ENCODE measurements at places on chromosomes 13 and 19.
A peak's percentile ranks its signal among the peaks of the same experiment; 100 is the strongest.

DNA sequence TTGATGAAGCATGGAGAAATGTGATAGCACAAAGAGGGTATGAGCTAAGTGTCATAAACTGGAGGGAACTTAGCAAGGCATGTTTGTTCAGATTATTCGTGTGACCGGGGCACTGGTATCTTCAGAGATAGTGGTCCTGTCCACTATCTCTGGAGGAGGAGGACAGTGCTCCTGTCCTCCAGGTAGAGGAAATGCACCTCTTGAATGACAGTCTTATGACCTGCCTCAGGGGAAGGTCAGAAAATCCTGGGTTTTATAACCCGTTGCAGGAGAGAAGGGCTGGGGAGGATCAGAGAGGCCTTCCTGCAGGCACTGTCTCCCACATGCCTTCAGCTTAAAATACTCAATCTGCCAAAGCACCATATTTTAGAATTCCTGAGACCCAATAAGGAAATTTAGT, 213.5 kb upstream of the UBL3 start:
- no peak for DNase-seq

DNA sequence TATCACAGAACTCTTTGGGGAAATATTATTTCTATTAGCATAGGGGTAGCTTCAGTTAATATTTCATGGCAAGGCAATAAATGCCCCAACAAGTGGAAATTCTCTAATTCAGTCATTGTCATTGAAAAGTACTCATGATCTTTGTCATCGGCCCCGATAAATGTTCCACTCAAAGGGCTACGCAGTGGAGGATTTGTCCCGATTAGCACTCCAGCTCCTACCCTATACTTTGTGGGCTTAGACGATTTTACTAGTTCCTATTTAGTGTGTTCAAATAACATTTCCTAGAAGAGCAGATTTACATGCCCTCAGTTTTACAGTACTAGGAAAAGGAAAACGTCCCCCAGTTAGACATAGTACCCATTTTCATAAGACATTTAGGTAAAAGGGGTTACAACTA, 38.0 kb upstream of the ATP12A start:
- no peak for DNase-seq

DNA sequence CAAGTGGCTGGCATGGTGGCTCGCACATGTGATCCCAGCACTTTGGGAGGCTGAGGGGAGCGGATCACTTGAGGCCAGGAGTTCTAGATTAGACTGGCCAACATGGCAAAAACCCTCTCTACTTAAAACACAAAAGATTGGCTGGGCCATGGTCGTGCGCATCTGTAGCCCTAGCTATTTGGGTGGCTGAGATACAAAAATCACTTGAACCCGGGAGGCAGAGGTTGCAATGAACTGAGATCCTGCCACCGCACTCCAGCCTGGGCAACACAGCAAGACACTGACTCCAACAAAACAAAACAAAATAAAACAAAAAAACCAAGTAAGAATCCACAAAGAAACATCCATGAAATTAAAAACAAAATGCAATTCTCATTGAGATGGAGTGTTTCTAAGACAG, 630.6 kb downstream of the UQCRFS1 start:
- DNase-seq = no peak

DNA sequence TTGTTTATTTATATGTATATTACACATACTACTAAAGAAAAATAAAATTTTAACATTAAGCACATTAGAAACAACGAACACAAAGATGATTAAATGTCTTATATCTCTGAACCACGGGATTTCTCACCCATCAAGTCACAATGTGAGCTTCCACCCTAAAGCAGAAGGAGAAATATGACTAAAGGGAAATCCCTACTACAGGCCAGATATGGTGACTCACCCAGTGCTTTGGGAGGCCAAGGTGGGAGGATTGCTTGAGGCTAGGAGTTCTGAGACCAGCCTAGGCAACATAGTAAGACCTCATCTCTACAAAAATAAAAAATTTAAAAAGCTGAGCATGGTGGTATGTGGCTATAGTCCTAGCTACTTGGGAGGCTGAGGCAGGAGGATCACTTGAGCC, 24.6 kb downstream of the DCT start:
- no peak for DNase-seq

GRCh38 chr13:101982903-101983302, 418.9 kb downstream of the FGF14 start:
- no peak for DNase-seq

DNA sequence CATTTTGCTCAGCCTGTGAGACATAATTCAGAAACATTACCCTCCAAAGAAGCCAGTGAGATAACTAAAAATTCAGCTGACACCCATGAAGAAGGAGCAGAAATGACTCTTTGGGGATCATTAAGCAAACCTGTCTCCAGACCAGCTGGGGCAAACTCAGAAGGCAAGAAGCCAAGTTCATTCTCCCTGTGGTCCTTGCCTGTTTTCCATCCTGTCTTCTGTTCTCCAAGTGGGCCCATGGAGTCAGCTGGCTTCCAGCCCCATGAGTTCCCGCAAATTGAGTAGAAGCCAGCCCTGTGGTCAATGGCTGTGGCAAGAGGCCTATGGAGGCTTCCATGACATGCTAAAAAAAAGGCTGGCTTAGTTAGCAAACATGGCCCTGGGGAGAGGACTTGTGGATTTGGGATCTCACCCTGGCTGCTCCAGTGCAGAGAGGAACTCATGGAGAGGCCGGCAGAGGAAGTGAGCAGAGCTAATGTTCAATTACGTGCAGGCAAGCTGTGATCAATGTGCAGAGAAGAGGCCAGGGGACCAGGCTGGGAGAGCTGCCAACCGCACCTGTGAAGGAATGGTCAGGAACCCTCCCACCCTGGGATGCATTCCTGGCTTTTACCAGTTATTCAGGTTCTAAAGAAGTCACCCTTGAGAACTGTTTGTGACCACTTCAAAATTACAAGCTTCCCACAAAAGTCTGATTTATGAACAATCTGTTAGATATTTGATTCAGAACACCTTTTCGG, 229.1 kb downstream of the TSHZ3 start:
- DNase-seq = no peak

DNA sequence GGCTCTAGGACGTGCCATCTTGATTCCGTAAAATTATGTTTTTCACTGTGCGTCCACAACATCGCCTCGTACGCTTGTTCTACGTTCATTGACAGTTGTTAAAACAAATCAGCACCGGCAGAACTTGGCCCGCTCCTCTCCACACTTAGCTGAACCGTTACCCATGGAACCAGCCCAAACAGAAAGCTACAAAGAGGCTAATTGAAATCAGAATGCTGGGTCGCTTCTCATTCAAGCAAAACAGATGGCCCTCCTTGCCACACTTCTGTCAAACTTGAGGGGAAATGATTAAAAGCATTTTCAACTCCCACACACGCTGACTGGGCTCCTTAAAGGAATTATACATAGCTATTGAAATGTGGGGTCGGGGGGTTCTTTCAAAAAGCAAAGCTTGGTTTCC, 71.6 kb downstream of the TM9SF2 start:
- DNase-seq = no peak

DNA sequence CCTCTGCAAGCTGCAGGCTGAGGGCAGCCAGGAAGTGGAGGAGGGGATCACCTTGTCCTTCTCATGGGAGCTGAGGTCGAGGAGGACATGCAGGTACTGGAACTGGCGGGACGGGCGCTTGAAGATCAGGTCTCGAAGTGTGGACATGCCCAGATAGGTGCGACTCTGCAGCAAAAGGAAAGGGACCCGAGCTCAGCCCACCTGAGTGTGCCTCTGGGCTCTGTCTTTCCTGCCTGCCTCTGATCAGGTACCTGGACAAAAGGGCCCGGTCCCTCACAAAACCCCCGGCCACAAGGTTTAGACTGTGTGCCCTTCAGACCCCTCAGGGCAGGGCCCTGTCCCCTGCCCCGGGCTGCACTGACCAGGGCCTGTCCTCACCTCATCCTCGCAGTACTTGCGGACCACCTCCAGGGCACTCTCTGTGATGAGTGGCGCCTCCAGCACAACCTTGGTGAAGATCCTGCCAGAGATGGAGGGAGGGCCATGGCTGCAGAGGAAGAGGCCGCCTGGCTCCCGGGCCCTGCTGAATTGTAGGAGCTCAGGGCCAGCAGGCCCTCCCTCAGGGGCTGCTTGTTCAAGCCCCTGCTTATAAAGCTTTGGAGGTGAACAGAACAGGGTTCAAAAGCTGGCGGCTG, 12.5 kb upstream of the RSPH6A start:
- no peak for DNase-seq

- DNase-seq = no peak
These were observed 41.3 kb upstream of the IGFL4 start for GRCh38 chr19:46081928-46082727.

DNA sequence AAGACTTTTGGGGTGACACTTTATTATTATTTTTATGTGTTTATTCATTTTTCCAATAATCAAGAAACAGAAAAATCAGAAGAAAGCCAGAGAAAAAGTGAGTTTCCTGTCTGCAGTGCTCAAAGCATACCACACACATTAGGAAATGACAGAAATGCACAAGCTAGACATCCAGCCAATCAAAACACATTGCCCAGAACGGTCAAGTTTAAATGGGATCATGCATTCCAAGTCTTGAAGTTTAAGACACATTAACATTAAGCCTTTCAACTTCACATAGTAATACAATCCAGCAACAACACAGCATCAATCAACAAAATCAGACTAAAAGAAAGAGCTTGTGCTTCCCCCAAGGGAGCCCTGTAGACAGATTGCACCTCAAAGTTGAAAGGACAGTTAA, 28.7 kb upstream of the MEDAG start:
- DNase-seq = no peak

DNA sequence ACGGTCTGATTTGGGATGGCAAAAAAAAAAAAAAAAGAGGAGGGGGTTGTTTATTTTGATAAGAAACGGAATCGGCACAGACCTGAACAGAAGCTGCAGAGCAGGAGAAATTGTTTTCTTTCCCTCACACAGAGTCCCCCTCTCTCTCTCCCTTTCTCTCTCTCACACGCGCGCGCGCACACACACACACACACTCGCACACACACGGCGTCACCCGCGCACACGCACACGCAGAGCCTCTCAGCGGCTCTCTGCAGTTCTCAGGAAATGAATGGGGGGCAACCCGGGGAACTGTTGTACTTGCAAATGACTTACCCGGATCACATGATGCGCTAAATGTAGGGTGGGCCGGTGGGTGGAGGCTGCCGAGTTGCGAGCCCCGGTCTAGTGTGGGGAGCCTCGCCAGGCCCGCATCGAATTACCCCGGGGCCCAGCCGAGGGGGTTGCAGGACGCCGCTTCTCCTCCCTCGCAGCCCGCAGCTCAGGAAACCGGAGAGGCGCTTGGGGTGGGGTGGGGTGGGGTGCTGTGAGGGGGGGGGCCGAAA, 475 bp downstream of the KLF12 start:
- peak; percentile 61 for DNase-seq

DNA sequence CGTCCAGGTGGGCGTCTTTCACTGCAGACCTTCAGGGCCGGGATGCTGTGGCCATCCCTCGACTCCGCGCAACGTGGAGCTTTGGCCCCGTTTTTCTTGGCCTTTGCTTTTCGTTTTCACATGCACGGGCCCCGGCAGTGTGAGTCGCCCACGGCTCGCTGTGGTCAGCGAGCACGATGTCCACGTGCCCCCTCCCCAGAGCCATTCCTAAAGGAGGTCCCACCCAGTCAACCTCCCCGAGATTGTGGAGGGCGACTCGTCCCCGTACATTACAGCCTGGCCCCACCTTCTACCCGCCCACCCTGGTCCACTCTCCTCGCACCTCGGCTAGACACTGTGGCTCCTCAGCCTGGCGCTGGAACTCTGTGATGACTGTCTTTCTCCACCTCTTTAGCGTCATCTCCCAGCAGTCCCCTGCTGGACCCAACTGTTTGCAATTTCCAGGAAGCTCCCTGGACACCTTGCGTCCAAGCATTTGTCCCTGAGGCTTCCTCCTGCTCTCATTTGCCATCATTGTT, 405 bp downstream of the ZNF446 start:
- no peak for DNase-seq

DNA sequence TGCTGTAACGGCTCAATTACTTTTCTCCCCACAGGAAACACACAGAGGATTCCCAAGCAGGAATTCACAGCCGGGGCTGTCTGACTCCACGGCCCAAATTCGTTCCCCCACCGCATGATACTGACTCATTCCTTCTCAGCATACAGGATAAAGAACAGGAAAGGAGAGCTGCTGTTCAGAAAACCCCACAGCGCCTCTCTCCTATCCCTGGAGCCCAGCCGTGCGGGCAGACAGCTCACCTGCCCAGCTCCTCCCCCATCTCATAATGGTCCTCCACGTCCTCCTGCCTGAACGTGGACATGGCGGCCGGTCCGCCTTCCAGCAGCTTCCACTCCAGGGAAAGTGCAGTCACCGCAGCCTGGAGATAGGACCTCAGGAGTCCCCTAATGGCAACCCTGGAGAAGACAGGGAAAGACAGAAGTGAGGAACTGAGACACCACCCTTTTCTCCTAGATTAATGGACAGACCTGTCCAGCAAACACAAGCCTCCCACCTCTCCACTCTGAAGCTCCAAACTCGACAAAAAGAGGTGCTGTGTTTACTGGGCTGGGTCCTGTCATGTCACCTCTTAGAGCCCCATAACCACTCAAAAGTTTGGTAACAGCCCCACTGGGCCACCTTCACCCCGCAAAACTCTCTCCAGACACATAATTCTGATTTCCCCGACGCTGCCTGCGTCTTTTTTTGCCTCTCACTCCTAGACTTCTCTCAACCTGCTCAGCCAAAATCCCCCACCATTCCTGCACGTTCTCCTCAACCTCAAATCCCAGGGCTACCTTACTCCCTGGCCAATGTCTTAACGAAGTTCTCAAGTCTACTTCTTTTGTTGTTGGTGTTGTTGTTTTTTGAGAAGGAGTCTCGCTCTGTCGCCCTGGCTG, 1.2 kb downstream of the DAPK3 start:
- DNase-seq = no peak

DNA sequence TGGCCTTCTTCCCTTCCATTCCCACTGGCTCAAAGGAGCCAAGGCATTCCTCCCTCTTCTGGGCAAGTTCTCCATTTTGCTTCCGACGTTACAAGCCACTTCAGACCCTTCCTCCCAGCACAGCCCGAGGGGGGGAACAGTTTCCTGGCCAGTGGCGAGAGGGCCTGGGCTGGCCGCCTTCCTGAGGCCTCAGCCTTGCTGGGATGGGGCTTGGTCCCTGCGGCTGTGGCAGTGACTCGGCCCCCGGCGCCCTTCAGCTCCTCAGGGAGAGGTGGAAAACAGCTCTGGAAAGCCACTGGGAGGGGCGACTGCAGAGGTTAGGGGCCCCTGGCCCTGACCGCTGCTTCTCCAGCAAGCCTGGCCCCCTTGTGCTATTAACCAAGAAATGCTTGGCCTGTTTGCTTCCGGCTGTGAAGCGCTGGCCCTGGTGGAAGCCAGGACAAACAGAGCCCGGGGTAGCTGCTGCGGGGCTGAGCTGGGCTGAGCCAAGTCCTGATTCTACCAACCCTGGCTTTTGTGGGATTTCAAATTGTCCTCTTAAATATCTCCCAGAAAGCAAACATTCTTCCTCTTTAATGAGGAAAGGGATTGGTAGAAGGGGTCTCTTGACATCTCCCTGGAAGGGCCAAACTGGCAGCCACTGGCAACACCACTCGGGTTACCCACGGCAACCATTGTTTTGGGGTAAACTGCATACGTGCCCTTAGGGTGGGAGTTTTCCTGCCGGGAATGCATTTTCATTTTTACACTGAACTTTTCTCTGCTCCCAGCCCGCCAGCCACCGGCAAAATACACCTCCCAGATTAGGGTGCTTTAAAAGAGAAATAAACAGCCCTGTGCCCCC, 38.7 kb downstream of the C13orf46 start:
- DNase-seq = no peak

GRCh38 chr19:1421958-1422305, 14.5 kb downstream of the DAZAP1 start:
- DNase-seq = no peak

Data from occipital lobe (tissue), 3 donors.